ENCODE measurements at places on chromosomes 1 and 21.
A peak's percentile ranks its signal among the peaks of the same experiment; 100 is the strongest.

DNA sequence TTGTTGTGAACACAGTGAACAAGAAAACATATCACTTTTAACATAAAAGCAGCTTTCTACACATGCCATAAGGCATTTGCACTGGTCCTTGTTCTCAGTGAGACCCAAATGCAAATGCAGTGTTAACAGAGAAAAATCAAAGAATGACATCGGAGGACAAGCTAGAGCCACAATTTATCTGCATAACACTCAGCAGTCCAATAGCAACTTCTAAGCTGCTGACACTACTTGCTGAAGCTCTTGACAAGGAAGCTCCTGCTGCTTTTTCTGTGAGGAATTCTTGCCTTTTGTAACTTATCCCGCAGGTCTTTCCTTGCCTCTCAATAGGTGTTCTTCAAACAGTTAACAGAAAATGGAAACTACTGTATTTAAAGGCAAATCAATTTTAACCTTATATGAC is 34.7 kb downstream of the USH2A start:
- DNase-seq = no peak

- no peak for DNase-seq
Measured at GRCh38 chr1:189851806-189852367, 625.8 kb downstream of the BRINP3 start.

DNA sequence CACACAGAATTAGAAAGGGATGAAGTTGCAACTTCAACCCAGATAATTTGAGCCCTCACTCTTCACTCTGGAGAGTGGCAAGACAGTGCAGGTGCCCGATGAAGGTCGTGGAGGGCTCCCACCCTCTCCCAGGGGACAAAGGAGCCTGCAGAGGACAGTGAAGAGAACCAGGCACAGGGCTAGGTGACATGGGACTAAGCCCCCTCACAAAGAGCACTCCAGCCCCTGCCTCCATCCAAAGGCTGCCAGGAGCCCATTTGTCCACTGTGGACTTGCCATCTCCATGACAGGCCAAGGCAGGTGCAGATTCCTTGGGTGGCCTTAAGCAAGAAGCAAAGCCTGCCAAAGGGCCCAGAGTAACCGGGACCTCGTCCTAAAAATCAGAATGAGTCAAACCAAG is 15.1 kb downstream of the ERRFI1 start:
- no peak for DNase-seq

- no peak for DNase-seq
Measured at GRCh38 chr1:107679411-107679953, 285.5 kb downstream of the VAV3 start.

- DNase-seq = peak; percentile 45
Measured at GRCh38 chr1:24199291-24199900, 12.3 kb upstream of the IFNLR1 start.

GRCh38 chr1:98086156-98086555 is 165.3 kb upstream of the DPYD start:
- DNase-seq = no peak

- DNase-seq = no peak
Measured at GRCh38 chr1:243473227-243474135, 217.6 kb downstream of the SDCCAG8 start.

GRCh38 chr1:234310460-234310817 is 62.8 kb upstream of the COA6 start:
- DNase-seq = no peak

DNA sequence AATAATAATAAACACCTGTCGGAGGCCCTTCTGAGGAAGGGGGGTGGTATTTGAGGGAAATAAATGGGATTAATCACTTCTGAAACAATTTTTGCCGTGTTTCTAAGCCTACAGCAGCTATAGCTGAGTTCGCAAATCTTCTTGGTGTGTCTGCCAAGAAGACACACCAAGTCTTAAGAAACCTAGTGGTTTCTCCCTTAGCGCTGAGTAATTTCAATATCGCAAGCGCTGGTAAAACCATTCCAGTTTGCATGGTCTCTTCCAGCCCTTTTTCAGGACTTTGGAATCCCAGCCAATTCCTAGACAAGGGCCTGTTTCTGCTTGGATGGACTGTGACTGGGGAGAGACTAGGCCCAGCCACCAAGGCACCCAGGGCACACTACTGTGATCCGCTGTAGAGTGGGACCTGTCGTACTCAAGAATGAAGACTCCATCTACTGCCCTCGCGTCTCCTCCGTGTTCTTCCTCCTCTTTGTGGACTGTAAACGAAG is 7.5 kb upstream of the LHX8 start:
- no peak for DNase-seq

GRCh38 chr1:45012639-45013278 is 705 bp downstream of the UROD start:
- DNase-seq = no peak

DNA sequence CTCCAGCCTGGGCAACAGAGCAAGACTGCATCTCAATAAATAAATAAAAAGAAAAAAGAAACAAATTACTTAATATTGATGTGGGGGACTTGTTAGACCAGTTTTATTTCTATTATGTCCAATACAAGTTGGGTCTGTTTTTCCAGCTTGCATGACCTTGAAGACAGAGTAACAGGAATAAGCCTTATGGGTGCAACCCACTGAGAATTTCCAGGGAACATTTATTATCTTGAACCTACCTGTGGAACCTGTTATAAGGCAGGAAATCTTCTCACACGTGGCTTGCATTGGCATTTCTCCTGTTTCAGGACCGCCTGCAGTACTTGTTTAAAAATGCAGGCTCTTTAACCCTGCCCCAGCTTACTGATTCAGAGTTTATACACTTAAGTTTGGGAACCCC is 64.0 kb downstream of the ZBTB17 start:
- DNase-seq = no peak

DNA sequence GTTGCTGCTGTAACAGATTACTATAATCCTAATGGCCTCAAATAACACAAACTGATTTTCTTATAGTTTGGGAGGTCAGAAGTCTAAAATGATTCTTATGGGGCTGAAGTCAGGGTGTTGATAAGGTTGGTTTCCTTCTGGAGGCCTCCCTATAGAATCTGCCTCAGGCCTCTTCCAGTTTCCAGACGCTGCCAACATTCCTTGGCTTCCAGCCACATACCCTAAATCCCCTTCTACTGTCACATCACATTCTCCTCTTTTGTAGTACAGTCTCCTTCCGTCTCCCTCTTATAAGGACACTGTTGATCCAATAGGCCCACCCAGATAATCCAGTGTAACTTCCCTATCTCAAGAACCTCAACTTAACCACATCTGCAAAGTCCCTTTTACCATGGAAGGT is 145.3 kb upstream of the NCAM2 start:
- no peak for DNase-seq

GRCh38 chr1:175763797-175764196 is 20.4 kb upstream of the TNR start:
- DNase-seq = no peak

- DNase-seq = no peak
Measured at GRCh38 chr1:232249339-232249738, 380.6 kb downstream of the SIPA1L2 start.

DNA sequence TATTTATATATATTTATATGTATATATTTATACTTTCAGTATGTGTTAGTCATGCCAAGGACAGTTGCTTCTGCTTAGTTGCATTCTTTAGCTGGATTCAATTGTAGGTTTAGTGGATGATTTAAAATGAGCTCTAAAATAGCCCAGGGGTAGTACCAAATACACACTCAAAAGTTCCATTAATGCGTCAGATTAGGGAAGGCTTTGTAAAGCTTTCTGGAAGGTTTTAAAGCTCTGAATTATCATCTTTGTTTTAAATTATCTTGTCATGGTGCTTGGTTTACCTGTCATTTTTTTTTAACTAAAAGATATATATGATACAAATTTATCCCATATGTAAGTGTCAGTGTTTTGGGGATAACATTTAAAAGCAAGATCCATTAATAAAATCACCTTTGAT is 242.7 kb upstream of the ADAMTS5 start:
- no peak for DNase-seq

DNA sequence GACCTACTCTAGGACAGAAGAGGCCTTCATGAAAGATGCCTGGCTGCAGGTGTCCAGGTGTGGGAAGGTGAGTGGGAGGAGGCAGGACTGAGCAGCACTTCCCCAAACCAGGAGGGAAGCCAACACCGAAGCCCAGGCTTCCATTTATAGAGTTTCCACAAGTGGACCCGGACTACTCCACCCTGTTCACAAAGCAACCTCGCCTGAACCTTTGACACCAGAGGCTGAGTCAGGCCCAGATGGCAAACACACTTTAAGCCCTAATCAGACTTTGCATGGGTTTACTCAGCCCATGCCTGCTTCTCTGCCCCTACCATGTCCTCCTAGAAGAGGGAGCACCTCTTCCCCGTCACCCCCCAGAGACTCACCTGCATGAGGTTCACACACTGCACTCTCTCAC is 14.0 kb downstream of the PRR9 start:
- no peak for DNase-seq

GRCh38 chr21:39660191-39660980 is 47.6 kb downstream of the B3GALT5 start:
- no peak for DNase-seq

- DNase-seq = no peak
Measured at GRCh38 chr1:59018860-59019259, 235.0 kb upstream of the JUN start.

GRCh38 chr1:228929476-228930027 is 194.3 kb downstream of the RHOU start:
- no peak for DNase-seq

GRCh38 chr1:89546082-89546889 is 21.7 kb downstream of the LRRC8B start:
- no peak for DNase-seq

GRCh38 chr1:161730050-161730564 is 8.8 kb downstream of the FCRLB start:
- DNase-seq = no peak

- DNase-seq = no peak
Measured at GRCh38 chr1:11377001-11377583, 101.9 kb upstream of the DISP3 start.

GRCh38 chr1:183004141-183004540 is 19.1 kb upstream of the LAMC1 start:
- no peak for DNase-seq

- DNase-seq = no peak
Measured at GRCh38 chr1:202760589-202760988, 47.6 kb downstream of the KDM5B start.

DNA sequence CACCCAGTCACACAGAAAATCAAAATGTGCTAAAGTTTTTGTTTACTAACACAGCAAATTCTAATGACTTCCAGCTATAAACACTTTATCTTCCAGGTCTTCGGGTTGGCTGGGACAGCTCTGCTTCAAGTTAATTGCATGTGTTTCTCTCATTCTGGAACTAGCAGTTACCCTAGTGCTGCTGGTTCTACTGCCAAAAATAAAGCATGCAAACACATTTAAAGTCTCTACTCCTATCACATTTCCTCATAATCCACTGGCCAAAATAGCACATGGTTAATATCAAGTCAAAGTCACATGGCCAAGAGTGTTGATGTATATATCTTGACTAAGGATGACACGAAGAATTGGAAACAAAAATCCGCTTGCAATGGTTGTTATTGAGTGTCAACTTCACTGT is 973.1 kb upstream of the ADGRL2 start:
- no peak for DNase-seq

GRCh38 chr1:119326251-119326650 is 42.3 kb upstream of the HAO2 start:
- DNase-seq = no peak

- no peak for DNase-seq
Measured at GRCh38 chr1:177933881-177934280, 36.0 kb downstream of the SEC16B start.

- DNase-seq = no peak
Measured at GRCh38 chr1:223212441-223212840, 69.4 kb upstream of the TLR5 start.

GRCh38 chr21:23488245-23488644 is 2119.0 kb downstream of the MRPL39 start:
- no peak for DNase-seq

DNA sequence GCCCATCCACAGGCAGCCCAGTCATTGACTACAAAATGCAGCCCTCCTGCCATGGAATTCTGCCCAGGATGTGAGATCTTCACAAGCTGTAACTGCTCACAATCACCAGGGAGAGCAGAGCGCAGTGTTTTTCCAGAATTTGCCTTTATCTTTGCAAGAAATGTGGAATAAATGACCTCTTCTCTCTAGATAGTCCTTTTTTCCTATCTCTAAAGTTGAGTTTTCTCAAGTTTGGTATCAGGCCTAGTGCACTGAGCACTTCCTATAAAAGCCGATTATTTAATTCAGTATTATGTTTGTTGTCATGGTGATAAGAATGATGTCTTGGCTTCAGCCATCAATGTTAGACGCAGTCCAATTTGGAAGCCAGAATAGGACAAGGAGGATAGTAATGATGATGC is 246.9 kb upstream of the IRF2BP2 start:
- no peak for DNase-seq

- no peak for DNase-seq
Measured at GRCh38 chr1:179807291-179807690, 64.2 kb downstream of the FAM163A start.

DNA sequence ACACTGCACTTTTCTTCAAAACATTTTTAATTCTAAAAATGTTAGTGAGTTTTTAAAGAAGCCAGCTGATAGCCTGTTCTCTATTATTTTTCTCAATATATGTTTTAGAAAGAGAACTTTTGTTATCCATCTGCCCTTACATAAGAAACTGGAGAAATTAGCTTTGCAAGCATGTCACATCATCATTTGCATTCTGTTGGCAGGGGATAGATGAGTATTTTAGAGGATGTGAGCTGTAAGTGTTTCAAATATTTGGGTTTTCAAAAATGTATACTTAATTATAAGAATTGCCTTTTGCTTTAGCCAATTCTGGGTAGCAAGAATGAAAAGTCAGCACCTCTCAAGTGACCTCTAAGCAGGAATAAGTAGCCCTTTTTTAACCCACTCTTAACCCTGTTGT is 7.4 kb downstream of the NFIA start:
- no peak for DNase-seq

- DNase-seq = no peak
Measured at GRCh38 chr21:28454564-28455252, 538.0 kb downstream of the LTN1 start.

- no peak for DNase-seq
Measured at GRCh38 chr1:28083876-28084275, 4.5 kb downstream of the EYA3 start.

DNA sequence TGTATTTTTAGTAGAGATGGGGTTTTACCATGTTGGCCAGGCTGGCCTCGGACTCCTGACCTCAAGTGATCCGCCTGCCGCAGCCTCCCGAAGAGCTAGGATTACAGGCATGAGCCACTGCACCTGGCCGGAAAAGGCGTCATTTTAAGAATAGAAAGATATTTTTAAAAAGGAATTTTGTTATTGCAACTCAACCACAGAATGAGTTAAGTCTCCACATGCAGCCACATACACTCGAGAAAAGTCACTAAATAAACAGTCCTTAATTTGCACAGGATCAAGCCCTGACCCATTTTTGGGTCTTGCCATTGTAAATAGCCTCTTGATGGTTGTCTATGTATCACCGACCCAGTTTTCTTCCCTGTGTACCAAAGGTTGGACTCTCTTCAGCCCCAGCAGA is 85.5 kb downstream of the FBXO2 start:
- DNase-seq = no peak

- DNase-seq = peak; percentile 65
Measured at GRCh38 chr1:211654838-211655787, 20.3 kb downstream of the NEK2 start.

All from stimulated activated CD8-positive, alpha-beta memory T cell treated with anti-CD3 and anti-CD28 coated beads, Interleukin-15, amount 100 ng/mL, for 24 hours (primary cell).